ENCODE measurements at places on chromosomes 3 and 15.

DNA sequence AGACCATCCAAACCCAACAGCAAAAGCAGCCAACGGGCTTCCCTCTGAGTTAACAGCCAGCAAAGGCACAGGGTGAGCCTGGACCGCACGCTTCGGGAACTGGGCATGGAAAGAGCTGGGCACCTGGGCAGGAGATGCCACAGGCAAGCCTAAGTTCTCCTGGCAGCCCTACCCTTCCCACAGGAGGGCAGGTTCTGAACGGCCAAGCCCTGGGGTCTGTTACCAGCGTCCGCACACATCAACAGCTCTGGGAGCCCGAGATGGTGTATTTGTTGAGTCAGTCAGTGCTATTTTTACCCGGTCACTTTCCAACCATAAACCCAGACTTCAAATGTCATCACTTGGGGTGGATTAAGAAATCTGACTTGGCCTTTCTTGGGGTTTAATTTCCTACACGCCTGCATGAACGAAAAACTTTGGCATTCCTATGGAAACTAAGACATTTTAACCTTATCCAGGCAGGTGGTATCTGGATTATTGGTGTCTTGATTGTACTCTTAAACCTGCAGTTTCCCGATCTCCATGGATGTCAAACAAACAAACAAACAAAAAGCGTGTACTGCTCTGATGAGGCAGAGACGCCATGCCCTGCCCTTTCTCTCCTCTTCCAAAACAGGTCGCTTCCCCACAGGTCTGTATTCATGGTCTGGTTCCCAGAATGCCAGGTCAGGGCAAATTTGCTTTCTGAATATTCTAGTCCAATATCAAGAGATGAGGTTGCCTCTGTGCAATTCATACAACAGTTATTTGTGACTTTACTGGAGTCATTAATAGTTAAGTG is 99.7 kb downstream of the XXYLT1 start:
- DNase-seq = no peak

DNA sequence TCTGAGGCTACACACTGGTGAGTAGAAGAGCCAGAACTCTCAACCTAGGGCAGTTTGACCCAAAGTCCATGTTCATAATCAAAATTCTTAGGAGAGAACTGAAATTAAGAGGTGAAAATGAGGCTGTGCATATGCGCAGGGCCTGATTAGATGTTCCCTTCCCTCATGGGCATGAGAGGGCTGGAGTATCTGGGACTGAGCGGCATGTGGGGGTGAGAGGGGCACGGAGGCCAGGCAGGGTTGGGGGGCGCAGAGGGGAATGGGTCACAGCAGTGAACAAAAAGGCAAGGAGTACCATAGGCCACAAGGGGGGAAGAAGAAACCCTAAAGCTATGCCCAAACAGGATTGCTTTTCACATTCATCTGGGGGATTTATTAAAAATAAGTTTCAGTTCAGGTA is 31.3 kb downstream of the ADAMTS9 start:
- DNase-seq = no peak

- DNase-seq = no peak
Measured at GRCh38 chr3:111605018-111605417, 9.9 kb upstream of the ZBED2 start.

- DNase-seq = no peak
Measured at GRCh38 chr3:69959581-69959980, 40.0 kb upstream of the SAMMSON start.

GRCh38 chr3:60475096-60475495 is 776.2 kb downstream of the FHIT start:
- no peak for DNase-seq

- DNase-seq = no peak
Measured at GRCh38 chr3:183540501-183541234, 14.8 kb downstream of the KLHL6 start.

DNA sequence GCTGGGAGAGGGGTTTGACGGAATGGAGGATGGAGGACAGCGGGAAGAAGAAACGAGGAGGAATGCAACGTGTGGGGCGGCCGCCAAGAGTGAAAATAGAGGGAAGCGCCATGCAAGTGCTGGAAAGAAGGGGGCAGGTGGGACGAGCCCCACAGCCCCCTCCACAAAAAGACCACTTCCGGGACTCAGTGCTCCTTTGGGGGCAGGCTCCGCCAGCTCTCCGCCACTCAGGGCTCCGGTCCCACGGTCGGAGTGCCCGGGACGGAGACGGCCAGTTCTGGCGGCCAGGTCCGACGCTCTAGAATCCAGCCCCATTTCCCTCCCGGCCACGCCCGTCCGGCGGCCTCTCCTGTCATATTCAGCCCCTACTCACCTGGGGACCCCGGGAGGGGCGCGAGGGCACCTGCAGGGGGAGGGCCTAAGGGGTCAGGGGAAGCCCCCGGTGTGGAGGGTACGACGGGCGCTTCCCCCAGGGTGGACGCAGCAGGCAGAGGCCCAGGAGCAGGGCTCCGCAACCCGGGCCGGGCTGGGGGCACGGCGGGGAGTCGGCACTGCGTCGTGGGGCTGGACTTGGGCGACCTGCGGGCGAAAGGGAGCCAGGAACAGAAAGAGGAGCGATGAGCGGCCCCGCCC is 25.5 kb upstream of the CSPG4 start:
- DNase-seq = no peak

DNA sequence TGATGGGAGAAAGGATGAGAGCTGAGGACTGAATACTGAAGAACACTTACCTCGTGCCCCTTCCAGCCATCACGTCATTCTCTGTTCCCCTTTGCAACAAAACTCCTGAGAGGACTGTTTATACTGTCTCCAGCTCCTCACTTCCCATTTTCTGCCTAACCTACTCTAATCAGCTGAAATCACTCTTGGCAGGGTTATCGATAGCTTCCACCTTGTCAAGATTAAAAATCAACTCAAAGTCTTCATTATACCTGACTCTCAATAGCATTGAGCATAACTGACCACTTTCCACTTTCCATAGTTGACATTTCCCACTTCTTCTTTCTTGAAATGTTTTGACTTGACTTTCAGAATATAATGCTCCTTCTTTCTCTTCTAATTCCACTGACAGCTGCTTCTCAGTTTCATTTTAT is 4.3 kb downstream of the BTBD1 start:
- DNase-seq = no peak

DNA sequence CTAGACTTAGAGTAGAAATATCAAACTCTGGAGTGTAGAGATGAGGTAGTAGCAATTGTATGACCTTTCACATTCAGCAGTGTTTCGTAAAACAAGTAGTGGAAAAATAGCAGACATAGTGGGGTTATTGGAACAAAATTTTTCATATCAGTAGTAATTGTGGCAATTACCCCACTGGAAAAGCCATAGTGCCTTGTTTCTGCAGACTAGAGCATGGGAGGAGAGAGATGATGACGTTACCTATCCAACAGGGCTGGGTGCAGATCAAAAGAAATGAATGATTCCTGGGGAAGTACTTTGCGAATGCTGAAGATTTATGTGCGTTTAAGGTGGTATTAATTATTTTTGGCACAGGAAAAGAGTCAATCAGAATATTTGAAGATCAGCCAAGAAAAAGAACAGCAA is 147.0 kb upstream of the LRRFIP2 start:
- no peak for DNase-seq

GRCh38 chr3:137938876-137939275 is 71.1 kb upstream of the CLDN18 start:
- no peak for DNase-seq

DNA sequence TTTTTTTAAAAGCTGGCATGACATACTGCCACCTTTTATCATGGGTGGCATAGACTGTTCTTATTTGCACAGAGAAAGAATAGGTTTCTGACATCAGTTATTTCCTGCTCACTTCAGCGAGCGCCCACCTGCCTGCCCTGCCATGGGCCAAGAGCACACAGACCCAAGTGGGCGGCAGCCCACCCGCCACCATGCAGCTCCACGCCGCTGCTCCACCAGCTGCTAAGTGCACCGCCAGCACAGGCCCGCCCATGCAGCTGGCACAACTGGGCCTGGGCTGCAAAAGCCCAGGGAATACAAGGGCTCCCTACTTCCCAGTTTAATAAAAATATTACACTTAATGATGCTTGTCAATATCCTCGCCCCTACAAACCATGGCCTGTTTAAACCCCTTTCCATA is 15.4 kb downstream of the ZNF148 start:
- DNase-seq = no peak

DNA sequence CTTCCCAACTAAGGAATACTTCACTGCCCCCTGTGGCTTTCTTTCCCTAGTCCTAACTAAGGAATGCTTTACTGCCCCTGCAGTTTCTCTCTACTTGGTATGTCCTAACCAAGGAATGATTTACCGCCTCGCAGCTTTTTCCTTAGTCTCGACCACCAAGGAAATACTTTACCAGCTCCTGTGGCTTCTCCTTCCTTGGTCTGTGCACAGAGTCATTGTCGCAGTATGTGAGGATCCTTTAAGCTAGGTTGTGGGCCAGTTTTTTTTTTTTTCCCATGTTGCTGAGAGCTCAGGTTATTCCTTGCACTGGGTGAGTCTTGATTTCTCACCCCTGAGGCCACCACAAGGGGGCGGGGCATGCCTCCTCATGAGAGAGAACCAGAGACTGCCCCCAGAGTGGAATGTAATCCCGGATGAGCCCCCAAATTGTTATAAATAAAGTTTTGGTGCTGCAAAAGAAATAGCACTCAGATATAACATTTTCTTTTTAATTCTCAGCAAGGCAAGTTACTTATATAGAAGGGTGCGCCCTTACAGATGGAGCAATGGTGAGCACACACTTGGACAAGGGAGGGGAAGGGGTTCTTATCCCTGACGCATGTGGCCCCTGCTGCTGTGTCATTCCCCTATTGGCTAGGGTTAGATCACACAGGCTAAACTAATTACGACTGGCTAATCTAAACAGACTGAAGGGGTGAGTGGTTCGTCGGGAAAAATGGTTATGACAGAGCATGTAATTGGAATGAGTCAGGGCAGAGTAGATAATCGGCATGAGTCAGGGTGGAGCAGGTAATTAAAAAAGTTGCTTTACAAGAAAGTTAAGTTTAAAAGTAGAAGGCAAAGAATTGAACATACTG is 27.0 kb downstream of the NDUFB4 start:
- peak; percentile 58 for DNase-seq

- peak; percentile 34 for DNase-seq
Measured at GRCh38 chr3:15440891-15441290, 13.5 kb downstream of the EAF1 start.

GRCh38 chr3:102521246-102521645 is 86.4 kb downstream of the ZPLD1 start:
- DNase-seq = no peak

DNA sequence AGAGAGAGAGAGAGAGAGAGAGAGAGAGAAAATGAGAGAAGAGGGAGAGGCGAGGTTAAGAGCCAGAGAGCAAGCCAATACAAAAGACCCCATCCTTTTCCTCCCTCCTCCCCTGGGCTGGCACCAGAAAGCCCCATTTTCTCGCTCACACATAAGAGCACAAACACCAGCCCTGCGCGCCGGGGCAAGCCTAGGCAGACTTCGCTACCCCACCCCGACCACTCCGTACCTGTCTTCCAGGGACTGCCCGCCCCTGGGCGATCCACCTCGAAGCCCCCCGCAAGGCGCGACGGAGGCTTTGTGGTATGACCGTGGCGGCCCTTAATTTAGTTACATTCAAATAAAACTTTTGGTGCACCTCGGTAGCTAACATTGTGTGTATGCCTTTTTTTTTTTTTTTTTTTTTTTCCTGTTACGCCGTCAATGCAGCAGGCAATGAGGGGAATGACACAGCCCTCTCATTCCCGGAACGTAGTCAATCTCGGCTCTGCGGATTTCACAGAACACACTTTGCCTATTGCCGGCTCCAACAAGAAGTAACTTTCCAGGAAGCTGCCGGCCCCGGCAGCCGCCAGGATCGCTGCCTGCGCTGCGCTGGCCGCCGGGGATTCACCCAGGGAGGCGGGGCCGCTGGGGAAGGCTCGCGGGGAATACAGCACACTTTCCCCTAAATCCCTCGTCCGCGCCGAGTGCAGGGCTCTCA is 7.7 kb downstream of the BCL6 start:
- peak; percentile 32 for DNase-seq

GRCh38 chr3:72036899-72037298 is 252.0 kb upstream of the PROK2 start:
- DNase-seq = no peak

DNA sequence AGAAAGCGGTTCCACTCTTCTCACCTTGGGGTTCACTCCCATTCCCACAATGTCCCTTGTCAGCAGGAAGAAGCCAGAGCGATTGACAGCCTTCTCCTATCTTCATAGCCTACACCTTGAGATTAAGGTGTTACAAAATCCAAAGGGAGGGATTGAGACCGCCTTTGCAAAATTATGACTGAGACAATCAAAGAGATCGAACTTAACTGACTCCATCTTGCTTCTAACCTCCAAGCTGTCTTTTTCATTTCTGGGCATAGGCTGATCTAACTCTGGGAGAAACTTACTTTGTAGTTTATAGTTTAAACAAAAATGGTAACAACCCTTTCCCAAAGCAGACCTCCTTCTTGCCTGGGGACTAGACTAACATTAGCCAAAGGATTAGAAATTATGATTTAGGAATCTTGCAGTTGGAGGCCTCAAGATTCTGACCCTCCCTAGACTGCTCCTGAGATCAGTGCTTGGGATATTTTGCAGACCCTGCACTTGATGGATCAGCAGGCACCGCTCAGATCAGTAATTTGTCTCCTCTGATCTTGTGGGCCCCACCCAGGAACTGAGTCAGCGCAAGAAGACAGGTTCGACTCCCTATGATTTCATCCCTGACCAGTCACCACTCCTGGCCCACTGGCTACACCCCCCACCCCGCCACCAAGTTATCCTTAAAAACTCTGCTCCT is 40.0 kb downstream of the PAQR5 start:
- no peak for DNase-seq

GRCh38 chr15:84791763-84792162 is 25.4 kb upstream of the ALPK3 start:
- DNase-seq = no peak

DNA sequence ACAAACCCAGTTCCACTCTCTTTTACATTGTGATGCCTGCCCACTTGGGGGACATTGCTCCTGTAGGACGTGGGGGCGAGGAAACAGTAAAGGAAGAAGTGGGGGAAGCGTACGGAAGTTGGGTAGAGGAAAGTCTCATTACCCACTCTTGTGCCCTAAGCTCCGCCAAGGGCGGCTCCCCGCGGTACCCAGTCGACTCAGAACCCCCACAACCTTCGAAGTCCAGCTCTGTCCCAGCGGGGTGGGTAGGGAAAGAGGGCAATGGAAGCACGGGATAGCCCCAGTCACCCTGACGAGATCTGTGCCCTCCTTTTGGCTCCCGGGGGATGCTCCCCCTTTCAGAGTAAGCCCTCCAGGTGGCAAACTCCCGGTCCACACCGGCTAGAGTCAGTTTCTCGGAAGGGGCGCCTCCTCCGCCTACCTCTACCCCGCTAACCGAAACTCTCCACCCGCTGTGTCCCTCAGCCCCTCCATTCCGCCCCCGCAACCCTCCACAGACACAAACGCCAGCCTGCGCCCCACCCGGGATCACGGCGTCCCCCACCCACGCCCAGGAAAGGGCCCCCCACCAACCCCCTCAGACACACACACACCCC is 527 bp downstream of the CSNK1G1 start:
- peak; percentile 52 for DNase-seq

- DNase-seq = no peak
Measured at GRCh38 chr3:123853686-123854372, 30.3 kb downstream of the MYLK start.

- DNase-seq = no peak
Measured at GRCh38 chr3:102156426-102156825, 278.4 kb upstream of the ZPLD1 start.
